LoVo (cell line): ENCODE measurements at places on chromosomes 4 and X.

- no peak for DNase-seq
These were observed 229.2 kb downstream of the GBA3 start for GRCh38 chr4:22921936-22922335.

DNA sequence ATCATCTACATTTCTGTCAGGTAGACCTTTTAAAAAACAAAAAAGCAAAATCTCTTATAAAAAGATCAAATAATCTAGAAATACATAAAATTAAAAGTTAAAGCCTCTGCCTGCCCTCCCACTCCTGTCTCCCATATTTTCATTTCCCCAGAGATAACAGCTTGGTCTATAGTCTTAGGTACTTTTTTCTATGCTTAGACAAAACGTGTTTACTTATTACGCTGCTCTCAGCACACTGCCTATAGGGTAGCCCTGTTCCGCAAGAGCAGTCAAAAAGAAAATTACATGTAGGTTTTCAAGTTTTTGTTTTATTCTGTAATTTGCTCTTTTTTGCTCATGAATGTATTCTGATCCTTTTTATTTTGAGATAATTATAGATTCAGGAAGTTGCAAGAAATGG is 73.3 kb downstream of the TAF1 start:
- DNase-seq: no peak

GRCh38 chr4:24599275-24599674 is 14.9 kb upstream of the DHX15 start:
- DNase-seq: no peak

GRCh38 chrX:129940721-129941120 is 34.8 kb downstream of the UTP14A start:
- no peak for DNase-seq

DNA sequence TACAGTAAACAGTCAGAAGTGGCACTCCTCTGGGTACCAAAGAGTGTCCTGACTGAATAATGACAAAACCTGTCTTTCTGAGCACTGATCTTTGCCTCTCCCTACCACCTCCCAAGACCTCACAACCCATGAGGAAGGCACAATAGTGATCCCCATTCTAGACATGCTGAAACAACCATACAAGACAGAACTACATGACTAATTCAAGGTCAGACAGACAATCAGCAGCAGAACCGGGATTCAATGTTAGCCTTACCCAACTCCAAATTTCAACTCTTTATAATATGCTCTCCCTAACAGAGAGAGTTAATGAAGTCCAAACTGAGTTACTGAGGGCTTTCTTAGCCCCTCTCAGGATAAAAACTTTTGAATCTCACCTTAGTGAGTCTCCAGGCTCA is 71.0 kb downstream of the IRF2 start:
- DNase-seq: no peak

DNA sequence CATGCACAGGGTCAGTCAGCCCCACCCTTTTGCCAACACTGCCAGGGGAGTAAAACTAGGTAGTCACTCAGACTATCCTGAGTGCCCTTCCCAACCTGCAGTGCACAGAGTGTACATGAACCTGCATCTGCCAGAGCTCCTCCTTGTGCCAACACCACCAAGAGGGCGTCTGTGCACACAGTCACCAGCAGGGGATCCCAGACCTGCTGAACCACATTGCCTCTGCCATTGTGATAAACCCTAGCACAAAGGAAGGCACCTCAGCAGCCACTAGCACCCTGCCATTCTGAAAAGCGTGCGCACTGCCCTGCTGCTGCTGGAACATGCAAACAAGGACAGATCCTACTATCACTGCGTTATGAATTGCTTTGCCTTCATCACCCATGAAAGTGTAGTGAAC is 247.8 kb upstream of the POU3F4 start:
- no peak for DNase-seq

GRCh38 chrX:22088326-22088725 is 56.2 kb downstream of the PHEX start:
- DNase-seq: no peak

DNA sequence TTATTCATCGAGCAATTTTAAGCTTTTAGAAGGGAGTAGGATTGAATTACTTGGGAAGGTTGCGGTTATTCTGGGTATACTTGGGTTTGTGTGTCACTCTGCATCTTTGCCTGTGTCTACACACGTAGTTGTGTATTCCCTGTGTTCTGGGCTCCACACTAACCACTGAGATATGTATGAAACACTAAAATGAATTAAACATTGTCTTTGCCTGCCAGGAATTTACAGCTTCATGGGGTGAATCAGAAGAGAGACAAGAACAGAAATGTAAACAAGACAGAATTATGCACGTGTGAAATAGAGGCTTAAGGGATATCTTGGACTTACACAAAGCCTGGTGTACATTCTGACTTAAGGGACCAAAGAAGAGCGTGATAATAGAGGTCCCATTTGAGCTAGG is 228.5 kb downstream of the AFF2 start:
- DNase-seq: no peak

DNA sequence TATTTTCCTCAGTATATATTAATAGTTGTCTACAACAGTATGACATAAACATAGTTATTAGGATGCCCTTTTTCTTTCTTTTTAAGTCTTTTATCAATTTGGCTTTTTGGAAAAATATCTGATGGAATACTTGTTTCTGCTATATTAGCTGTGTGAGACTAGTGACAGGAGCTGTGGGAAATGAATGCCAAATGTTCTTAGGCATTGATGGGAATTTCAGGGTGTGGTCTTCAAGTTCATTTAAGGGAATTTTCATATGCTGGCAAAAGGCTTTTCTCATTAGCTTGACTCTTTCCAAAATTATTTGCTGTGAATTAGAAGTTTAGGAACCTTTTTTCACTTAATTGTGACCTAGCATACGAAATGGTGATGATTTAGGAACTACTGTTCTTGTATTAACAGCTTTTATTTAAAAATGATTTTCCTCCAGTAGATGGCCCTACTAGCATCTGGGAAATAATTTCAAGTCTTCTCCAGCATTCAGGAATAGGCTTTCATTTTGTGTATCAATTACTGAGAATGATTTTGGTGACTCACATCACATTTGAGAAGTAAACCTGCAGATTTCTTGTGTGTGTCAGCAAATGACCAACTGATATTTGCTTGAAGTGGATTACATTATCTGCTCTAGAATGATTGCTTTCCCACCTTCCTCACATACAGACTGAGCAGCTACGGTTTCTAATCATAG is 70.9 kb downstream of the HTT start:
- no peak for DNase-seq

GRCh38 chr4:119031218-119031617 is 104.4 kb upstream of the MYOZ2 start:
- no peak for DNase-seq

DNA sequence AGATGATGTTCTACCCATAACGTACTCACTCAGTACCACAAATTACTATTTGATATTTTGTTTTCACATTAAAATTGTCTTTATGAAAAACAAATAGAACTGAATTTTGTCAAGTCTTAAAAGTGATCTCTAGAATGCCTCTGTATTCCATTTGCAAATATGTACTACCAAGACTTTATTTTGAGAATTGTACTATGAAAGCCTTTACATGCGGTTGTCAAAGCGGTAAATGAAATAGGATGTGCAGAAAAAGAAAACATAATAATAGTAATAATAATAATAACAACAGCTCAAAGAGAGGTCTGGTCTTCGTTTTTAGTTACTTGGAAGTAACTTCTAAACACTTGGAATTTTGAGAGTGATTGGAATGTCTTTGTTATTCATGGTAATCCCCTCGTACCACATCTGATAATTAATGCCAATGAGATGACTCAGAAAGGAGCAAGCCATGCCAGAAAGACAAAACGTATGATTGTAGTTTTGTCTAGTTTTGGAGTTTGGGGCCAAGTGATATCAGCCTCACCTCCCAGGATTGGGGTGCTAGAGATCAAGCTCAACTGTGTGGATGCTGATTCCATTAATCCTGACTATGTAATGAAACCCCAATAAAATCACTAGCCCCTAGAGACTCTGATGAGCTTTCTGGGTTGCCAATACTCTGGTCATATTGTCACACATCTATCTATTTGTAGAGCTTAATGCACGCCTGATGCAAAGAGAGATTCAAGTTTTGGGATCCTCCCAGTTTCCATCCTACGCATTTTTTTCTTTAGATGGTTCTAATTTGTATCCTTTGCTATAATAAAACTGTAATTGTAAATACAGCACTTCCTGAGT is 20.2 kb upstream of the CTSO start:
- no peak for DNase-seq

GRCh38 chrX:149909324-149910177 is 19.8 kb upstream of the HSFX4 start:
- no peak for DNase-seq

GRCh38 chr4:94354474-94354896 is 11.8 kb upstream of the HPGDS start:
- no peak for DNase-seq

DNA sequence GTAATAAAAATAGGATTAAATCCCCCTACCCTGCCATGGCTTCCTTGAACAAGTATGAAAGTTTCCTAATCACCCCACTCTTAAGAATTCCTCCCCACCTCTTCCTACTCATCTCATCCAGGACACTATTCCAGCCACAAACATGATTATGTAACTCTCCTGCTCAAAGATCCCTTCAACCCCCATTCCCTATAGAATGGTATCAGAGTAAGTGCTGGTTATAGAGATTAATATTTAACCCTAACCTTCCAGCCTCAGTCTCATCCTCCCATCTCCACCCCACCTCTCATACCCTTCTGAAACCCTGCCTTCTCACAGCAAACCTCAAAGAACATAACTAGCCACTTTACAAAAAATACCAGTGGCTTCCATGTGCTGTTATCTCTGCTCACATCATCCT is 155.1 kb downstream of the PPP3CA start:
- no peak for DNase-seq

GRCh38 chrX:139762400-139763183 is 54.6 kb upstream of the MCF2 start:
- no peak for DNase-seq

DNA sequence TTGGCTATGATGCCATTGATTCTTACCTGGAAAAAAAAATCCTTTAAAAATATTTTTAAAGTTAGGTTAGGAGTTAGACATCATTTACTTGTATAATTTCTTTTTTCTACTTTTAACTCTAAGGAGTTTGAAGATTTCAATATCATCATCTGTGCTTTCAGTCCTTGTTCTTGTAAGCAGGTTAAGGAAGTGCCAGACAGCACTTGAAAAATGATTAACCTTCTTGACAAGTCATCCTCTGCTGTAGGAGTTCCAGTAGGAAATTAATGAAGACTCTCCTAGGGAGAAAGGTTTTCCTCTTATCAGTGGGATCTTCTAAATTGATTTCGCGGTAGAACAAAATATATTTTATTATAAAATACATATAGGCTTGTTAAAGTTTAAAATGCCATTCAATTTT is 29.1 kb upstream of the ANAPC4 start:
- DNase-seq: no peak

GRCh38 chrX:13791559-13791958 is 25.3 kb downstream of the GPM6B start:
- no peak for DNase-seq

- no peak for DNase-seq
These were observed 8.1 kb upstream of the DTHD1 start for GRCh38 chr4:36273276-36273675.

DNA sequence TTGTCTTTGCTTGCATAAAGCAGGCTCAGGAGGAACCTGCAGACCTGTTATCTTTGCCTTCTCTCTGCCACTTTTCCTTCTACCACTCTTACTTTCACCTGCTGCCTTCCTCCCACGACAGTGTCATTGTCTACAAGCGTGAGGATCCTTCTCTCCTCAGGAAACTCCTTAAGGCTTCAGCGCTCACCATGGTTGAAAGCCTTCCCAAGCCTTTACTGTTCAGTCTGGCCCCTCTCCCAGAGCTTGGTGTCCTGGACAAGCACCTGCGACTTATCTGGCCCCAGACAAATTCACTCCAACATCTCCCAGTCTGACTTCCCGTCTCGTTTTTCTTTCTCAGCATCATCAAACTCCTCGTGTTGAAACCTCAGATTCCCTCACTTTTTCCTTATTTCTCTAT is 31.0 kb downstream of the CC2D2A start:
- no peak for DNase-seq

DNA sequence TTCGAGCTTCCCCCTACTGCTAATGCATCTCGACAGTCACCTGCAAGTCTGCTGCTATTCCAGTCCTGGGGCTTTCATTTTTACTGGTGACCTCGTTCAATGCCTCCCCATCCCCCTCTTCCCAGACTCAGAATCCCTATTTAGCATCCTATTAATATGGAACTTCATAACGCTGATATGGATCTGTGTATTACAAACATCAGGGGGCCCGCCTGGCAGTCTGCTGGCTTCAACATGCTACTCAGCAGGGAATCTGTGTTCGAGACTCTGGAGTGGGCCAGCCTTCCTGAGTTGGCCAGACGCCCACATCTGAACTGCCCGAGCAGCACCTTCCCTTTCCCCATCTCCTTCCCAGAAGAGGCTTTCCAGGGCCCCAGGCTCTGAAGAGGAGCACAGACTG is 173.9 kb upstream of the PPARGC1A start:
- no peak for DNase-seq

- DNase-seq: no peak
These were observed 27.2 kb downstream of the PJA1 start for GRCh38 chrX:69138118-69138390.

DNA sequence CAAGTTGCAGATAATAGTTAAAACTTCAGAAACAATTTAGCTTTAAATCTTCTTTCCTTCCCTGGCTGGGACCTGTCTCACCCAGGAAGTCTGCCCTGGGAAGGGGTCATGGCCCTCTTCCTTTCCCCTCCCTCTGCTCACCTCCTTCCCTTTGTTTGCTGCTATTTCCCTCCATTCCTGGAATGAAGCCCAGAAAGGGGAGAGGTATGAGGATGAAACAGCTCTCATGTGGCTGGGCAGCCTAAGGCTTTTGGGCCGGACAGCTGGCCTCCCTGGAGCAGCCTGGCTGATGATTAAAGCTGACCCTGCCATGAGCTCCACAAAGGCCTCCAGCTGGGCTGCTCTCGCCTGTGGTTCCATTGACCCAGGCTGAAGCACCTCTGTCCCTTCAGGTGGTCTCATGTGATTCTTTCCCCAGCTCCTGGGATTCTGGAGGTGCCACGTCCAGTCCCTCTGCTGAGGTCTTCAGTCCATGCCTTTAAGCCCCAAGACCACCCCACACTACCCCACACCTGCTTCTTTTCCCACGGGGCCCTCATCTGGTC is 202.1 kb downstream of the PTTG2 start:
- peak; percentile 68 for DNase-seq

- peak; percentile 3 for DNase-seq
These were observed 24.9 kb upstream of the SGMS2 start for GRCh38 chr4:107799669-107800450.

DNA sequence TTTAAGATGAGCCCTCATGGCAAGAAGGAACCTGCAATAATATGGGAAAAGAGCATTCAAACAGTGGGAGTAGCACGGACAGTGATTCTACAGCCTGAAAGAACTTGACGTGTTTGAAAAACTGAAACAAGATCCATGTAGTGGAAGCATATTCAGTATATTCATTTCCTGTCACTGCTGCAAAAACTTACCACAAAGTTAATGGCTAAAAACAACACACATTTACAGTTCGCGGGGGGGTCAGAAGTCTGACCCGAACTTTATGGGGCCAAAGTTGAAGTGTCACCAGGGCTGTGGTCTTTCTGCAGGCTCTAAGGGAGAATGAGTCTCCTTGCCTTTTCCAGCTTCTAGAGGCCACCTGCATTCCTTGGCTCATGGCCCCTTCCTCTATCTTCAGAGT is 52.6 kb upstream of the ARX start:
- DNase-seq: no peak

GRCh38 chr4:113820108-113820507 is 58.6 kb upstream of the CAMK2D start:
- no peak for DNase-seq
